ENCODE measurements at places on chromosomes 1 and 21.

- DNase-seq = no peak
Observed at GRCh38 chr1:13996334-13996733, 296.3 kb downstream of the PRDM2 start.

DNA sequence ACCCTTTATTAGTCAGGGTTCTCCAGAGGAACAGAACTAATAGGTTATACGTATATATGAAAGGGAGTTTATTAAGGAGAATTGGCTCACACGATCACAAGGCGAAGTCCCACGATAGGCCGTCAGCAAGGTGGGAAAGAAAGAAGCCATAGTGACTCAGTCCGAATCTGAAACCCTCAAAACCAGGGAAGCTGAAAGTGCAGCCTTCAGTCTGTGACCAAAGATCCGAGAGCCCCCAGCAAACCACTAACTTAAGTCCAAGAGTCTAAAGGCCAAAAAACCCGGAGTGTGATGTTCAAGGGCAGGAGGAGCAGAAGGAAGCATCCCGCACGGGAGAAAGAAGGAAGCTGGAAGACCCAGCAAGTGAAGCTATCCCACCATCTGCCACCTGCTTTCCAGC, 9.9 kb downstream of the IFNLR1 start:
- no peak for DNase-seq

DNA sequence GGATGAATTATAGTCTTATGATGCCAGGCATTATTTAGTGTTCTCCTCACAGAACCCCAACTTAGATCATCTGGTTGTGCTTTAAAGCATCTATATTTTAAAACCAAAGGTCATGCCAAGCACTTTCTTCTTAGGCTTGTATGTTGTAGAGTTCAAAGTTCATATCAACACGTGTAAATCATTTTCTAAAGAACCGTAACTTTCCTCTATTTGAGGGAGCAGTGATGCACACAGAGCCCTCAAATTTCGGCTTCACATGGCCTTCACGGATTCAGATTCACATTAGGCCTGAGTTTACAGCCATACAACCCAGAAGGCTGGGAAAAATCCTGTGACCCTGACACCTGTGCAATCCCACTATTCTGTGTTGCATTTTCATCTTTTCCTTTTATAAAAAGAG, 52.1 kb upstream of the SEC16B start:
- no peak for DNase-seq

DNA sequence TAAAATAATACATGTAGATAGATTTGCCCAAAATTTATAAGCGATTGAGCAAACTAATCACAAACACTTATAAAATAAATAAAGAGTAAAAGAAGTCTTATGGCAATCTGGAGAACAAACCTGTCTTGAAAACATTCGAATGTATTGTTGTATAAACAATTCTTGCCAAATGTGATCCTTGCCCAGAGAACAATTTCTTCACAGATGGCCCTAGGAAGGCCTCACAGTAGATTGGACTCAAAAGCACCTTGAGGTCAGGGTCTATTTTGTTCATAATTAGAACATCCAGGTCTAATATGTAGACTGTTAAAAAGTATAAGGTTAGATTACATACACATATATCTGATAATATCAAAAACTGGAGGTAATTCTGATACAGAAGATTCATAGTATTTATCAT, 202.4 kb downstream of the KCNT2 start:
- no peak for DNase-seq

DNA sequence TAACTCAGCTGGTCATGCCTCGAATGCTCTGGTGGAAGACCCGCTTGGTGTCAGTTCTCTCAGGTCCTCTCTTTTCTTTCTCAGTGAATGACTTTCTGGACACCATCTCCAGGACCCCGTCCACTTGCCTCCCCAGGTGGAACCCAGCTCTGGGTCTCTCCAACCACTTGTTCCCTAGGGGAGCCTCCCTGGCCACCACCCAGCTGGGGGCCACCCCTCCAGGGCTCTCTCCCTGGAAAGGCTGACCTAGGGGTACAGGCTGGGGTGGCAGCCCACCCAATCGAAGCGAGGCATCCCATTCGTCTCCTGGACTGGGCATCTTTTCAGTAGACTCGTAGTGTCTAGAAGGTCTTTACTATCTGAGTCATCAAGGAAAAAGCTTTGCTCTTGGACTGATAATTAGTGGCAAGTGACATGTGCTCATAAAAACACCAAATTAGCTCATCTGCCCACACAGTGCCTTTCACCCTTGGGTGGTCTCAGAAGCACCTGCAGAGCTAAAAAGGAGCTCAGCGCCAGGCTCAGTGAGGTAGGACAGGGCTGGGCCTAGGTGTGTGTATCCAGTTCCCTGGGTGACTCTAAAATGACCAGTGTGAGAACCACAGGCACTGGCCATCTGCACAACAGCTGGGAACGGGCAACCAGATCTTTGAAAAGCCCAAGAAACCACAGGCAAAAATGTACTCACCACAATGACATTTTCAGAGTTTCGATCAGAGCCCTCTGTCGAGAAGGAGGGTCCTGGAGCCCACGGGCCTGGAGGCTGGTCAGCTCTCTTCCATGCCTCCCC, 2.4 kb upstream of the PDXK start:
- no peak for DNase-seq

GRCh38 chr1:96090134-96090533, 631.5 kb upstream of the PTBP2 start:
- no peak for DNase-seq

GRCh38 chr1:17923666-17924065, 168.5 kb downstream of the ACTL8 start:
- DNase-seq = no peak

GRCh38 chr1:21022279-21023040, 154.2 kb downstream of the EIF4G3 start:
- peak; percentile 73 for DNase-seq

DNA sequence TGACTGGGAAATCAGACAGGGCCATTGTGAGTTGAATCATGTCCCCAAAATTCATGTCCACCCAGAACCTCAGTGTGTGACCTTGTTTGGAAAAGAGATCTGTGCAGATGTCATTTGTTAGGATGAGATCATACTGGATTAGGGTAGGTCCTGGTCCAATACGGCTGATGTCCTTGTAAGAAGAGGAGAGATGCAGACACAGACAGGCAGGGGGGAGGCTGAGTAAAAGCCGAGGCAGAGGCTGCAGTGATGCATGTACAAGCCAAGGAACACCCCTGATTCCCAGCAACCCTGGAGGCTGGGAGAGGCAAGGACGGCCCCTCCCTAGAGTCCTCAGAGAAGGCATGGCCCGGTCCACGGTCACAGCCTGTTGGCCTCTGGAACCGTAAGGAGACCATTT, 15.9 kb upstream of the NPPB start:
- DNase-seq = no peak

DNA sequence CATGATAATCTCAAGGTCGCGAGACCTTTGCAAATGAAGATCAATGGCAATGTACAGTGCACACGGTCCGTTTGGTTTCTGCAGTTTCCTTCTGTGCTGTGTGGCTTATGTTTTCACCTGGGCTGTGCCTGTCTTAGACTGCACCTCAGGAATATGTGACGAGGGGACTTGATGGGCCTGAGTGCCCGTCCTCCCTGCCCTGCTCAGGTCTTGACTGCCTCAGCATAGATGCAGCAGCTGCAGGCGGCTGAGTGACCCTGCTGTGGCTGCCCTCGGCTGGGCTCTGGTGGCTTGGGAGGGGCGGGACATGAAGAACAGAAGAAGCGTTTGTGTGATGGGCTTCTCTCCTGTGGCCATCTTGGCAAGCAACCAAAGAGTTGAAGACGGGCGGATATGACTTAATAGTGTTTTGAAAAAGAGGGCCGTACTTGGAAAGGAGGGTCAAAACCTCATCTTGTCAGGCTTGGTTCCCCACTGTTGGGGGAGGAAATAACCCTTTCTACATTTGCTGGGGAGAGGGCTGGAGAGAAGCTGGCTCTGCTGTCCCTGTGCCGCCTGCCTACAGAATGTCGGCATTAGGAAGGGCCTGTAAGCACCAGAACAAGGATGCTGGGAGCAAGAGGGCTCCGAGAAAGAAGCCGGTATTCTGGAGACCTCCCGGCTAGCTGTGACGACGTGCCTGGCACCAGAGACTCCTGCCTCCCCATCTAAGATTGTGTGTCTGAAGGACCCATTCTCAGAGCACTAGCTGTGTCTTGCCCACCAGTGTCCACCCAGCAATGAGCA, 7.1 kb downstream of the MYBPHL start:
- no peak for DNase-seq

DNA sequence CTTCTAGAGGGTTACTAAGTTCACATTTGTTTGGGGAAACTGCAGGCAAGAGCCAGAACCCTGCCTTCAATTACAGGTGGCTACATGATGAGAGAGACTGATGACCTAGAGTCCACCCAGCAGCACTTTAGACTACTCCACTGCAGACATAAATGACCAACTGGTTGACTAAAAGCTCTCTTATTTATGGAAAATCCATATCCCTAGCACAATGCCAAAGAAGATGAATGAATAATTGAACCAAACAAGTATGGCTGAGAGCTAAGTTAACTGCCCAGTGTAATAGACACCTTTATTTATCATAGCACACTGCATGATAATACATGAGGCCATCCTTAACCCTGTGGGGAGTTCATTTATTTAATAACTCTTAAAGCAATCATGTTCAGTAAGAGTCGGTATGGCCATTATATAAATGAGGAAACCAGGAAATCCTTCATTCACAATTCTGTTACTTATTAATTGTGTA, 60.4 kb downstream of the IL12RB2 start:
- no peak for DNase-seq

GRCh38 chr1:30410153-30410851, 313.1 kb downstream of the MATN1 start:
- no peak for DNase-seq

GRCh38 chr21:45255381-45256020, 32.2 kb downstream of the POFUT2 start:
- peak; percentile 43 for DNase-seq

GRCh38 chr1:184051485-184052193, at the start of gene TSEN15:
TSEN15 (plus strand) TSS chr1:184051730; CDS start chr1:184051756, 26 bp downstream.
- DNase-seq = peak; percentile 81

DNA sequence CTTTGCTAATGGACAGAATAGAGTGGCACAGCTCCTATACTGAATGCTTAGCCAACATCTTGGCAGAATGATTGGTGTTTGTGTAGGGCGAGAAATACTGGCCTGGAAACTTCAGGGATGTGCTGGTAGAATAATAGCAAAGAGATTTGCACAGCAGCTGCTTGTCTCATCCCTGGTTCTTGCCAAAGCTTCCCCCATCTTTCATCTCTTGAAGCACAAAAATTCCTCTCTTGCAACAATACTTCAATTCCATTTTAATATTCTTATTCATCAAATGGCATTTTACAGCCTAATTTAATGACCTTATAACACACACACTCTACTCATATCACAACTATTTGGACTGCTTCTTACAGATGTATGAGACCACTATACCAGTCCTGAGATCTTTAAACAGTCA, 37.7 kb downstream of the LHX8 start:
- DNase-seq = no peak

GRCh38 chr1:41285818-41286217, 43.7 kb upstream of the SCMH1 start:
- DNase-seq = no peak

Data from CD4-positive, alpha-beta T cell treated with Interleukin-2 at 100 ng/mL for 4 hours (primary cell).